Mesenchymal stem cell (in vitro differentiated cells and primary cell): ENCODE measurements at places on chromosomes 6 and 20.

DNA sequence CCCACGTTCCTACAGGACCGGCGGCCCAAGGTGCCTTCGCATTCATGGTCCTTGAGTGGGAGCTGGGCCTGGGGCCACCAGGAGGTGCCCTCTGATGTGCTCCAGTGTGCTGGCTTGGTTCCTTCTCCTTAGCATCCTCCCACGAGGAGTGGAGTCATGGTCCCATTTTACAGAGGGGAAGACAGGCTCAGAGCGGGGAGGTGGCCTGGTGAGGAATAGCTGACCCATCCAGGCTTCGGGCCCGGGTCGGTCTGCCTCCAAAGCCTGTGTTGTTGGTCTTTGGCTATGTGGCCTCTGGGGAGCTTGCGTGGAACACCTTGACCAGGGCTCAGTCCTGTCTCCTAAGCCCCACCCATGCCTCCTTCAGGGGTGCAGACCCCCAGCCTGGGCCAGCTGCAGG is 22.8 kb downstream of the RBM38 start:
- DNase-seq: no peak

GRCh38 chr6:11410539-11411307 is 126.8 kb upstream of the TMEM170B start:
- no peak for DNase-seq

DNA sequence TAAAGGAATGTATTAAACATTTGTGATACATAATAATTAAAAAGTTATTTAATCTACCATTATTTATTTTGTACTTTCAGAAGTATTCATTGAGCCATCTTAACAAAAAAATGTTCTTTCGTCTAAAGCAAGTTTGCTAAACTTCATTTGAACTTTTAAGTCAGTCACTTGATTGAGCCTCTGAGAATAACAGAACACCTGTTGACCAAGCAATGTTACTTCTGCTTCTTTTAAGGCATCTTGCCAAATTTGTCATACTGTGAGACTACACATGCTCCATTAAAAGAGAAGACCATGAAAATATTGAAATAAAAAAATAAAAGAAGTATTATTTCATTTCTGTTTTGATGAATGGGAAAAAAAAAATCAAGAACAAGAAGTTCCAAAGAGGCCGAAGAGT is 141.8 kb upstream of the BMP5 start:
- DNase-seq: no peak

- no peak for DNase-seq
Observed at GRCh38 chr20:33668466-33669155, 1.9 kb downstream of the ACTL10 start.

DNA sequence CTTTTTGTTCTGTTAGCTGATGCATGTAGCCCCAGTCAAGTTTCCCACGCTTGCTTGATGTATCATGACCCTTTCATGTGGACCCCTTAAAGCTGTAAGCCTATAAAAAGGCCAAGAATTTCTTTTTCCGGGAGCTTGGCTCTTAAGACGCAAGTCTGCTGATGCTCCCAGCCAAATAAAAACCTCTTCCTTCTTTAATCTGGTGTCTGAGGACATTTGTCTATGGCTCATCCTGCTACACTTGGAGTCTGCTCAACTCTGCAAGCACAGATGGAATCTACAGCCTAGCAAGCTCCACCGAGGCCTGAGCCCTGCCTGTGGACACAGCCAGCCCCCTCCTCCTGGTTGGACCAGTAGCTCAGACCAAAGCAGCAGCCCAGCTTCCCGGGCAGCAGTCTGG is 3.4 kb downstream of the CST2 start:
- no peak for DNase-seq

GRCh38 chr6:148151896-148152643 is 190.6 kb upstream of the SASH1 start:
- DNase-seq: no peak

GRCh38 chr20:48773837-48774418 is 53.9 kb downstream of the PREX1 start:
- peak; percentile 11 for DNase-seq

DNA sequence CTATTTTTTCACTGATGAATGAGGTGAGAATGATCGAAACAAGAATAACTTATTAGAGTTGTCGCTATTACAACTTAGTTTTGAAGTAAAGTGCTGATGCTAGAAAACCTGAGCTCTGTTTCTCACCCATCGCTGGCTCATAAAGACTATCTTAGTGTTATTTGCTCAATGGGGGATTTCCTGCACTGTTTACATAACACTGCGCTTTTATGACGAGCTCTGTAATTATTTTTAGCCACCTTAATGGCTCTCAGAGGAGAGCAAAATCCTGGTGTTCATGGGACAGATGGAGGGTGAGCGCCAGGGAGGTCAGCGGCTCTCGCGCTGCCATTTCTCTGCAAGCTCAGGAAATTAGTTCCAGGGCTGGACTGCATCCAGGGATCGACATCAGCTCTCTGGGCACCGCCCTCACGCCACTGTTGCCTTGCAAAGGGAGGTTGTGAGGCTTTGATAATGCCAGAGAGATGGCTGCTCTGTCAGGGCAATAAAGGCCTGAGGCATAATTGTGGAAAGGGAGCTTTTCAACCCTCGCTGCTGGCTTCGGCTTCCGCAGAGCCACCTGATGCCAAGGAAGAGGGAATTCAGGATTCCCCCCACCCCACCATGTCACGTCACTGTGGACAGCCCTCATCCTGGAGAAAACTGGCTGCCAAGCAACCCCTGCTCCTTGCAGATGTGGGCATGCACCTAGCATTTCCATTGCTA is 72.0 kb downstream of the DACT2 start:
- DNase-seq: peak; percentile 68

DNA sequence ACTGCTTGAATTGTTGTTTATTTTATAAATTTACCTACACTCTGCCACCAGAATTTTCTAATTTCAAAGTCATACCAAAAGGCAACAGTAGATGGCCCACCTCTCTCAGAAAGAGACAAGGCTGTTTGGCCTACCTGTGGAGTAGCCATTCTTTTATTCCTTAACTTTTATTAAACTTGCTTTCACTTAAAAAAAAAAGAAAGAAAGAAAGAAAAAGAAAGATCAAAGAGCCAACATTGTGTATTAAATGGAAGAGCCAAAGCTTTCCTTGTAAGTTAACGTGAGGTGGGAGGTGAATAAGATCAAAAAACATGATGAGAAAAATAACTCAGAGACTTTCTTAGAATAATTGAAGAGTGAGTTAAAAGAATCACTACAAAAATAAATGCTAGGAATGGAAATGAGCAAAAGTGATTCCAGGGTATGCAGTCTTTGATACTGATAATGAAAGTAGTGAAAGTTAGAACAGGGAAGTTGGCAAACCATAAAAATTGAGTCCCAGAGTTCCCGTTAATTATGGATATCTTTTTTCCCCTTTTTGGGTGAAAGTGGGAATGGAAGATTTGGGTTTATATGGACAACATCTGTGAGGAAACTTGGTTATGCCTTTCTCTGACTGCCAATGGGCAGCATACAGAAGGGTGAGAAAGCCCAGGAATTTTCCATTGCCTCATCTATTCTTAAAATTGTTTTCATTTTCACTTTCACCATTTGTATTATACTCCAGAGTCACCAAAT is 35.9 kb upstream of the MYB start:
- peak; percentile 42 for DNase-seq

GRCh38 chr20:32839982-32840285 is 18.8 kb upstream of the EFCAB8 start:
- no peak for DNase-seq

DNA sequence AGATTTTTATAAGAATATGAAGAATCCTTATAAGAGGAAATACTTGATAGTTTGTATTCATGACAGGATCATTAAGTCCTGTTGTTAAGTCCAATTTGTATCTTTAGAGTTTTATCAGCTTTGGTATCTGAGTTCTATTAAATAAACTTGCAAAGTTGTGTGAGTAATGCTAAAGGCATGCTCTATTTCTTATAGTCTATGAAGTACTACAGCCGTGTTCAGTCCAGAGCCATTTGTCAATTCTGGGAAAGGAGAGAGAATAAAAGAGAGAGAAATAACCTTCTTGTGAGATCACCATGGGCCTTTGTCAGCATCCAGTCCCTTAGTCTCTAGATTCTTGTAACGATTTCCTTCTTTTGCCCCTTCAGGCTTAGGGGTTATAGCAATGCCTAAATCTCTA is 181.2 kb upstream of the POU3F2 start:
- no peak for DNase-seq
